ENCODE measurements at places on chromosomes 12 and 14. TPM values are rescaled to one million over a fixed set of nuclear protein-coding genes. Genes with fewer than 3 reads are reported as not detected.

GRCh38 chr14:97298736-97299135 is 501.6 kb downstream of the VRK1 start:
- no peak overlapping the region for H3K4me3 ChIP-seq
- H3K27ac ChIP-seq = no peak overlapping the region
- no peak for DNase-seq
- H3K27me3 ChIP-seq = no peaks in the 10 kb centered on the region
- no peaks in the 10 kb centered on the region for H3K4me1 ChIP-seq
- no peaks in the 10 kb centered on the region for H3K36me3 ChIP-seq

DNA sequence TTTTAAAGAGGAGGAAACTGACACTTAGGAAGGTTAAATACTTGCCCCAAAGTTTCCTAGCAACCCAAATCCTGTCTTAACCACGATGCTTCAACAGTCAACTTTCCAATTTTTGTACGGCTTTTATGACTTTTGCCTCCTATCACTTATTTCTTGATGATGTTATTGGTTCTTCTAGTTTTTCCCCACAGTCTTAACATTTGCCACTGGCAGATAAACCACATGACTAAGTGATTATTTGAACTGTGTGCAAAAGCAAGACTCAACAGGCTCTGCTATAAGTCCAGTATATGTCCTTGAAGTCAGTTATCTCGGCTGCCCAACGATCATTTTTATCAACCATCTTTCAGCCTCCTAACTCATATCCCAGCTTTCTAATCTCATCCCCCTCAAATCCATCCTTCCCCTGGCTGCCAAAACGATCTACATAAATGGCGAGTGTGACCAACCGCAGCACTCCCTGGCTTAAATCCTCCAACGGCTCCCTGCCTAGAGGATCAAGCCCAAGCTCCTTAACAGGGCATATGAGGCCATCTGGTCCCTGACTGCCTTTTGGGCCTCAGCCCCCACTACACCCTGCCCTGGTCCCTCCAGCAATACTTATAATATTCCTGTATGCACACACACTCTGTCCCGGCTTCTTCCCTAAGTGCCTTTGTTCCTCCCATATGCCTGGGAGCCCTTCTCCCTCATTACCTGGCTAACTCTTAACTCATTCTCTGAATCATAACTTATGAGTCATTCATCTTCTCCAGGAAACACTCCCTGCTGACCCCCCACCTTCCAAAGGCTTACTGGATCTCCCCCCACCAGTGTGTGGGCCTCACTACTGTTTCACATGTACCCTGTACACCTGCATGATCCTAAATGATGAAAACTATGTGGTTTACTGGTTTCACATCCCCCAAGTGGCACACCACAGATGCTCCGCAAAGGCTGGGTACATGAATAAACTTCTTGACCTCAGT is 8.8 kb downstream of the VPS37B start:
- H3K4me1 ChIP-seq = peaks cover 22% of the 10 kb centered on the region
- no peak for DNase-seq
- H3K36me3 ChIP-seq = no peaks in the 10 kb centered on the region

Gene TMCC3
- 0.82 TPM for total RNA-seq

- no peaks in the 10 kb centered on the region for H3K4me1 ChIP-seq
- no peak for DNase-seq
- no peak overlapping the region for H3K27ac ChIP-seq
- H3K4me3 ChIP-seq = no peak overlapping the region
Measured at GRCh38 chr12:114976372-114976771, 292.4 kb upstream of the TBX3 start.

Gene C12orf56
- total RNA-seq = not detected

DNA sequence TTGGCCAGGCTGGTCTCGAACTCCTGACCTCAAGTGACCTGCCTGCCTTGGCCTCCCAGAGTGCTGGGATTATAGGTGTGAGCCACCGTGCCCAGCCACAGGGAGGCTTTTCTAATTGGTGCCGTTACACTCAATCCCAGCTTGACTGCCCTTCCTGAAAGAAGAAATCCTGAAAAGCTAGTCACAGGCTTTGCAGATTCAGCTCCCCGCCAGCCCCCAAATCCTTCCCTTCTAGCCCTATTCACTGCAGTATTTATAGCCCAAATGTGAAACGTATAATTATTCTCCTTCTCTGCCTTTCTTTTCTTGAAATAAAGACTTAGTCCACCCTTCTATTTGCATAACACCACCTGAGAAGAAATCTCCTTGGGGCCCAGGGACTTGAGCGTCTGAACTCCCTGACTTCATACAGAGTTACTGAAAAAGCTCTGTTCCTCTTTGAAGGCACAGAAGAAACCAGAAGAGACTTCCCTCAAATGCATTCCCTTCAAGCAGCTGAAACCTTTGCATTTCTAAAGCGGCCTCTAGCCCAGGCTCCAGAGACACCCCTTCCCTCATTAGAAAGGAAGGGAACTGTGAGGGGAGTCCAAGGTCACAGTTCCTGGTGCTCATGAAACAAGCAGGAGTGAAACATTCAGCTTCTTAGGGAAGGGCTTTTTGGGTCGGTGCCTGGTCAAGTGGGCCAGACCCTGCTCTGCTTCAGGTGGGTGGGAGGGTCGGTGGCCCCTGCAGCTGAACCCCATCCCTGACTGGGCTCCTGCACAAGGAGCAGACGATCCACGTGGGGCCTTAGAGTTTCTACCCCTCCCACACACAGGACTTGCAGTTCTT is 42.3 kb upstream of the BATF start:
- peaks cover 19% of the 10 kb centered on the region for H3K4me1 ChIP-seq
- DNase-seq = peak; percentile 81
- H3K27ac ChIP-seq = no peak overlapping the region
- H3K4me3 ChIP-seq = no peak overlapping the region
- H3K27me3 ChIP-seq = no peaks in the 10 kb centered on the region
- no peaks in the 10 kb centered on the region for H3K36me3 ChIP-seq

DNA sequence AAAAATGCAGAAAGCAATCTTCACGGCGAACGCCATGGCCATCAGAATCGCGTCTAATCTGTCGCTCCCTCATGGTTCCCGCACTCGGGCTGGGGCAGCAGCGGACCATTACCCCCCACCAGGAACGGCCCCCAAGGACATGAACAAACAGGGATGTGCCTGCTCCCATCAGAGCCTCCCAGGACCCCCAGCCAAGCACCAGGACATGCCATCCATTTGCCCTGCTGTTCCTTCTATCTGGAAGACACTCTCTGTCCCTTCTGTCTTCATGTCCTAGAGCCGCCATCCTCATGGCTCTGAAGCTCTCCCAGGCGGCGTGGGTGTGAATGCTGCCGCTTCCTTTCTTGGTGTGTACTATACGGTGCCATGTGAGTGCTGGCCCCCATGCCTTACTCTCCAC is 371.8 kb downstream of the BCL11B start:
- no peaks in the 10 kb centered on the region for H3K4me1 ChIP-seq
- no peak overlapping the region for H3K27ac ChIP-seq
- H3K36me3 ChIP-seq = no peaks in the 10 kb centered on the region
- no peaks in the 10 kb centered on the region for H3K27me3 ChIP-seq

Gene TMTC2
- total RNA-seq = 5.0 TPM

Gene CCND2
- total RNA-seq = 0.14 TPM

- H3K27me3 ChIP-seq = no peaks in the 10 kb centered on the region
- no peak for DNase-seq
- no peak overlapping the region for H3K4me3 ChIP-seq
- no peak overlapping the region for H3K27ac ChIP-seq
- no peaks in the 10 kb centered on the region for H3K36me3 ChIP-seq
- H3K4me1 ChIP-seq = no peaks in the 10 kb centered on the region
Measured at GRCh38 chr12:20175704-20176388, 192.5 kb upstream of the PDE3A start.

- no peaks in the 10 kb centered on the region for H3K36me3 ChIP-seq
- no peak overlapping the region for H3K27ac ChIP-seq
- no peak for DNase-seq
- no peaks in the 10 kb centered on the region for H3K27me3 ChIP-seq
Measured at GRCh38 chr12:46660719-46661109, 165.1 kb downstream of the SLC38A4 start.

Gene IL22
- not detected for total RNA-seq

- DNase-seq = peak; percentile 85
- H3K27ac ChIP-seq = no peak overlapping the region
- no peak overlapping the region for H3K4me3 ChIP-seq
- H3K27me3 ChIP-seq = no peaks in the 10 kb centered on the region
- no peaks in the 10 kb centered on the region for H3K36me3 ChIP-seq
- peaks cover 9% of the 10 kb centered on the region for H3K4me1 ChIP-seq
Measured at GRCh38 chr14:37150414-37150813, 22.0 kb downstream of the SLC25A21 start.

- H3K4me3 ChIP-seq = no peak overlapping the region
- no peaks in the 10 kb centered on the region for H3K27me3 ChIP-seq
- DNase-seq = no peak
- no peak overlapping the region for H3K27ac ChIP-seq
- H3K4me1 ChIP-seq = no peaks in the 10 kb centered on the region
- H3K36me3 ChIP-seq = no peaks in the 10 kb centered on the region
Measured at GRCh38 chr12:77047341-77048109, 17.8 kb downstream of the E2F7 start.

- no peak overlapping the region for H3K4me3 ChIP-seq
- DNase-seq = no peak
- H3K27me3 ChIP-seq = no peaks in the 10 kb centered on the region
Measured at GRCh38 chr12:28817524-28817923, 331.6 kb upstream of the FAR2 start.

Gene INHBC
- total RNA-seq = not detected

- no peak for DNase-seq
- no peak overlapping the region for H3K27ac ChIP-seq
- H3K27me3 ChIP-seq = no peaks in the 10 kb centered on the region
- no peaks in the 10 kb centered on the region for H3K4me1 ChIP-seq
Measured at GRCh38 chr14:28077021-28077420, 689.6 kb upstream of the FOXG1 start.

- no peaks in the 10 kb centered on the region for H3K36me3 ChIP-seq
- H3K4me1 ChIP-seq = peaks cover 47% of the 10 kb centered on the region
- peaks cover 3% of the 10 kb centered on the region for H3K27me3 ChIP-seq
- H3K4me3 ChIP-seq = no peak overlapping the region
- DNase-seq = peak; percentile 76
- no peak overlapping the region for H3K27ac ChIP-seq
Measured at GRCh38 chr12:26119391-26119989, 5.3 kb downstream of the BHLHE41 start.

Gene RNASE2
- total RNA-seq = not detected

- H3K27me3 ChIP-seq = no peaks in the 10 kb centered on the region
- no peak overlapping the region for H3K4me3 ChIP-seq
- no peaks in the 10 kb centered on the region for H3K4me1 ChIP-seq
- H3K27ac ChIP-seq = no peak overlapping the region
Measured at GRCh38 chr14:96264853-96265252, 8.8 kb downstream of the BDKRB1 start.
